ENCODE measurements at places on chromosomes 3 and 15. TPM values are rescaled to one million over a fixed set of nuclear protein-coding genes. Genes with fewer than 3 reads are reported as not detected.
A peak's percentile ranks its signal among the peaks of the same experiment; 100 is the strongest.

DNA sequence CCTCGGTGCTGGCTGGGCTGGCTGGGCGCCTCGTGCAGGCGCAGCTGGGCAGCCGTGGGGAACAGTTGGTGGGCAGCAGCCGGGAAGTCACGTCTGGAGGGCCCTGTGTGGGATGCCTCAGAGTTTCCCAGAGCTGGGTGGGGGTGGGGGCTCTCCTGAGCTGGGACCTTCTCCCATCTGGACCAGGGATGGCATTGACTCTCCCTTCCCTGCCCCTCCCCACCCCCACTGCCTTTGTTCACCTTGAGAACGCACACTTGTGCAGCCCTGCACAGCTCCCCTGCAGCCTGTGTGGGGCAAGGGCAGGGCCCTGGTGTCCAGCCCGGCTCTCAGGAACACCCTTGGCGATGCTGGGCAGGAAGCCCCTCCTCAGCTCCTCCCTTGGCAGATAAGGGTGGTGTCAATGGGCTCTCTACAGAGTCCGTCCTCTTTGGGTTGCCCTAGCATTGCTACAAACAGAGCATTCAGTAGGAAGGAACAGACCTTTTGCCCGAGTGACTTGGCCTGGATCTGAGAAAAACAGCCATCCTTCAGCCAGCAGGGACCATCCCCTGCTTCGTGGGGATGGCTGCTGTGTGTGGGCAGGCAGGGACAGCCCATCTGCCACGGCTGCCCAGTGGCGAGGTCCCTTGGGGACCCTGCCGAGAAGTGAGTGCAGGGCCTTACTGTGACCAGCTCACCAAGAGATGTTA is 25.5 kb upstream of the KLF13 start:
- no peak for DNase-seq
- peaks cover 22% of the 10 kb centered on the region for H3K27me3 ChIP-seq
- H3K4me1 ChIP-seq: no peaks in the 10 kb centered on the region

Gene ALS2CL
- polyA plus RNA-seq: 4.6 TPM

Gene PRKAR2A
- 11.3 TPM for polyA plus RNA-seq

GRCh38 chr15:38861108-38861507 is 296.5 kb upstream of the RASGRP1 start:
- no peak overlapping the region for H3K4me3 ChIP-seq
- peaks cover 19% of the 10 kb centered on the region for H3K4me1 ChIP-seq
- no peaks in the 10 kb centered on the region for H3K27me3 ChIP-seq
- peak overlapping the region; percentile 24 for H3K27ac ChIP-seq

DNA sequence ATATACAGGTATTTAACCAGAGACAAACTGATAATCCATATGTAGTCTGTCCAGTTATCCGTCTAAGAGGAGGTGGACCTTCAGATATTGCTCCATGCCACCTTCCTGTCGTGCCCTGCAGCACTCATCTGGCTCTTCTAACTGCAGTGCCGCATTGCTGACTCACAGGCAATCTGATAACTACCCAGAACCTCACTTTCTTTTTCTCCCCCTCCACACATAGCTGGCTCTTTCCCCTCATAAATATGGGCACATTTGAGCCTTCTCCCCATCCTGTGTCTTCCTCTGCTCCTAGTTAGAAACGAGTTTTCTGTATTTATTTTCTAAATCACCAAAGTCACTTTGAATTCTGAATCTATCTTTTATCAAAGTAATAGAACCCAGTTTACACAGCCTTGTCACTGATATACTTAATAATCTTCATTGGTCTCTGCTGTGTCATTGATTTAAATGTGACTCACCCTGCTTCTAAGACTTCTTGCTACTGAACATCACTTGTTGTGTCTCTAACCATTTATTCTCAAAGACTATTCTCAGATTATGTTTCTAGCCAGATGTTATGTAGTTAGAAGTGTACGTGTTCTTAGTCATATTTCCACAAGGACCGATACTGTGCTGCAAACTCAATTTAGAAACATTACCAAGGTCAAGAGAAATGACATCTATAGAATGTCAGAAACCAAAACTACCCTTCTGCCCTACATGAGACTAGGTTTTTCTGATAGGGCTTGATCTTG is 17.4 kb upstream of the KCNMB2 start:
- H3K4me3 ChIP-seq: no peak overlapping the region
- H3K27ac ChIP-seq: no peak overlapping the region
- H3K36me3 ChIP-seq: no peaks in the 10 kb centered on the region
- no peaks in the 10 kb centered on the region for H3K4me1 ChIP-seq

Data from IMR-90 (cell line).